Type B pancreatic cell (in vitro differentiated cells): ENCODE measurements at places on chromosomes 13 and 19.

- H3K27ac ChIP-seq = no peak overlapping the region
- peaks cover 5% of the 10 kb centered on the region for H3K27me3 ChIP-seq
- no peak overlapping the region for H3K4me3 ChIP-seq
- no peaks in the 10 kb centered on the region for H3K36me3 ChIP-seq
Observed at GRCh38 chr13:42702716-42703115, 78.7 kb upstream of the FAM216B start.

GRCh38 chr13:33235564-33235963 lies 50.0 kb downstream of the STARD13 start:
- H3K27me3 ChIP-seq = no peaks in the 10 kb centered on the region
- no peak overlapping the region for H3K4me3 ChIP-seq
- H3K36me3 ChIP-seq = peaks cover 25% of the 10 kb centered on the region
- peaks cover 2% of the 10 kb centered on the region for H3K4me1 ChIP-seq
- DNase-seq = no peak

GRCh38 chr13:35596321-35597030 lies 120.0 kb upstream of the MAB21L1 start:
- H3K27ac ChIP-seq = no peak overlapping the region
- no peak overlapping the region for H3K4me3 ChIP-seq
- H3K4me1 ChIP-seq = peaks cover 28% of the 10 kb centered on the region
- no peaks in the 10 kb centered on the region for H3K27me3 ChIP-seq
- no peak for DNase-seq
- H3K36me3 ChIP-seq = no peaks in the 10 kb centered on the region

DNA sequence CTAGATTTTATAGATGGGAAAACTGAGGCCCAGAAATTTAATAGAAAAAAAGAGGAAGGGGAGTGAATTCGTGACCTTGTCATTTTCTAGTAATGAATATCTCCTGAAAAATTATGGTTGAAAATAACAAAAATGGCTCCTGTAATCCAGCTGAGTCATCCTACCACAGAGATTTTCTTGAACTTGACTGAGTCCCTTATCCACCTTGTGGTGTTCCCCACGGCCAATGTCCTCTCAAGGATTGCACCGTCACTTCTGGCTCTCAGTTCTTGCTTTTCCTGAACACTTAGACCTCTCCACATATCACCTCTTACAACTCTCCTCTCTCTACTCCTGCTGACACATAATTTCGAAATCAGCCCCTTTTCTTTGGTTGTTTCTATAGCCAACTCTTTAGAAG lies 1.2 kb upstream of the KATNAL1 start:
- H3K4me1 ChIP-seq = peaks cover 17% of the 10 kb centered on the region
- no peak for DNase-seq
- no peaks in the 10 kb centered on the region for H3K36me3 ChIP-seq
- peak overlapping the region; percentile 66 for H3K4me3 ChIP-seq
- peak overlapping the region; percentile 39 for H3K27ac ChIP-seq

DNA sequence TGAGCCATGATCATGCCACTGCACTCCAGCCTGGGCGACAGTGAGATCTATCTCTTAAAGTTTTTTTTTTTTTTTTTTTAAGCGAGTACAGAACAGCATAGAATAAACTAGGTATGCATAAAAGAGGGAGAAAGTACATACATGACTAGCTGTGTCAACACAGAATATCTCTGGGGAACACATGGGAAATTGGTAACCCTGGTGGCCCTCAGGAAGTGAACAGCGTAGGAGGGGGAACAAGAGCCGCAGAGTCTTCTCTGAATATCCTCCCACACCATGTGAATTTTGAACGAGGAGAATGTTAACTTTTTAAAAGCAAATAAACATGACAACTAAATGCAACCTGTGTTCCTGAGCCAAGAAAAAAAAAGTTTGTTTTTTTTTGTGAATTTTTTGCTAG lies 15.2 kb downstream of the PHLDB3 start:
- H3K27me3 ChIP-seq = no peaks in the 10 kb centered on the region
- H3K4me1 ChIP-seq = no peaks in the 10 kb centered on the region
- H3K4me3 ChIP-seq = no peak overlapping the region
- DNase-seq = no peak
- peaks cover 3% of the 10 kb centered on the region for H3K36me3 ChIP-seq

DNA sequence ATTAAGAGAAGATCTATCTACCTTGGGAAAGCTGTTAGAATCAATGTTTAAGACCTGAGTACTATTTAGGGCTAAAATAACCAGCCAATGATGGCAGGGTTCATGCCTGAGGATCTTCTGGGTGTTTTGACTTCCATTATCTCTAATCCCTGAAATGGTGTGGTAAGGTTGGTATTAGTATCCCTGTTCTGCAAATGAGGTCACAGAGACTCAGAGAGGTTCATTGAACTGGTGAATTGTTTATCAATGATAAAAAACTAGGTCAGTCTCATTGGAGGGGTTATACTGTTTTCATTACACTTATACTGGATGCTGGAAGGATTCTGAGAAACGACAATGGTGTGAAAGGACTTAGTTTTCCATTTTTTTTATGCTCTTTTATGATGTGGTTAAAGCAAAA lies 264.8 kb downstream of the KLF5 start:
- H3K27me3 ChIP-seq = no peaks in the 10 kb centered on the region
- no peak for DNase-seq
- no peak overlapping the region for H3K4me3 ChIP-seq
- H3K4me1 ChIP-seq = peaks cover 9% of the 10 kb centered on the region
- H3K36me3 ChIP-seq = no peaks in the 10 kb centered on the region

DNA sequence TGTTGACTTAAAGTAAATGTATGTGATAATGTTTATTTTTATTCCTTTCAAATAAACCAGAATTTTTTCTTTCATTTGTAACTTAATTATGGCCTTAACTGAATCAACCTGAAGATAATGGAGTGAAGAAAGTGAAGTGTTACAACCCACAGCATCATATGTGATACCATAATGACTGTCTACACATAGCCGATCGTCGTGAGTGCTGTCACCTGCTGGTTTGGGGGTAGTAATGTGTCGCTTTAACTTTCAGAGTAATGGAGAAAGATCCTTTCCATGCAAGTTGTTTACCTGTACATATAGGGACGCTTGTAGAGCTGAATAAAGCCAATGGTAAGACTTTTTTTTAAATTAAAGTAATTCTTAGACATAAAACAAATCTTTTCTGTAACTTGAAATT lies 9.9 kb downstream of the CDC16 start:
- H3K4me1 ChIP-seq = no peaks in the 10 kb centered on the region
- H3K27ac ChIP-seq = no peak overlapping the region
- H3K27me3 ChIP-seq = no peaks in the 10 kb centered on the region
- peaks cover 27% of the 10 kb centered on the region for H3K36me3 ChIP-seq
- H3K4me3 ChIP-seq = no peak overlapping the region

- H3K27ac ChIP-seq = no peak overlapping the region
- H3K36me3 ChIP-seq = no peaks in the 10 kb centered on the region
- no peaks in the 10 kb centered on the region for H3K4me1 ChIP-seq
- no peak for DNase-seq
Observed at GRCh38 chr19:33390101-33390907, 16.8 kb downstream of the CEBPG start.

- peaks cover 71% of the 10 kb centered on the region for H3K4me1 ChIP-seq
- H3K4me3 ChIP-seq = peak overlapping the region; percentile 83
- H3K36me3 ChIP-seq = peaks cover 33% of the 10 kb centered on the region
Observed at GRCh38 chr19:38657633-38658222, 10.3 kb downstream of the ACTN4 start.

GRCh38 chr13:80939581-80939980 lies 598.7 kb upstream of the SPRY2 start:
- H3K36me3 ChIP-seq = no peaks in the 10 kb centered on the region
- H3K27me3 ChIP-seq = no peaks in the 10 kb centered on the region
- no peak overlapping the region for H3K27ac ChIP-seq
- DNase-seq = no peak
- no peaks in the 10 kb centered on the region for H3K4me1 ChIP-seq

DNA sequence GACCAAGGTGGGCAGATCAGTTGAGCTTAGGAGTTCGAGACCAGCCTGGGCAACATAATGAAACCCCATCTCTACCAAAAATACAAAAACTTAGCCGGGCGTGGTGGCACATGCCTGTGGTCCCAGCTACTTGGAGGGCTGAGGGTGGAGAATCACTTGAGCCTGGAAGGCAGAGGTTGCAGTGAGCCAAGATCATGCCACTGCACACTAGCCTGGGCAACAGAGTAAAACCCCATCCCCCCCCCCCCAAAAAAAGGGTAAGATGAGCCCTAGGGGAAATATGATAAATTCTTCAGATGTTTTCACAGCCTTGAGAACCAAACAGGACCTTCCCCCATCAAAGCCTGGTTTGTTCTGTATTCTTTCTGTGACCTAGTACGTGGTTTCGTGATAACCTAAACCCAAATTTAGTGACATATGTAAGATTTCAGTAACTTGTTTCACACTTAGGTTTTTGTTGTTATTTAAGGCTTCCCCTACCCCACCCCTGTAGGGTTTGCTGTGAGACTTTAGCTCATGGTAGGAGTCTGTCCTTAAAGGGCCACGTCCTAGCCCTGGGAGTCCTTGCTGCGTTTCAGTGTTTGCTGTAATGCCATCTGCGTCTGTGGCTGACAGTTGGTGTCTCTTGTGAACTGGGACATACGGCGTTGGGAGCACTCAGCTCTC lies 49.6 kb downstream of the MYO9B start:
- no peak overlapping the region for H3K27ac ChIP-seq
- H3K4me1 ChIP-seq = peaks cover 11% of the 10 kb centered on the region
- H3K4me3 ChIP-seq = no peak overlapping the region
- H3K36me3 ChIP-seq = peaks cover 4% of the 10 kb centered on the region

- no peak for DNase-seq
- no peaks in the 10 kb centered on the region for H3K36me3 ChIP-seq
- H3K4me3 ChIP-seq = no peak overlapping the region
- peaks cover 34% of the 10 kb centered on the region for H3K27me3 ChIP-seq
Observed at GRCh38 chr19:45664575-45664974, 3.4 kb upstream of the GIPR start.

- H3K27me3 ChIP-seq = no peaks in the 10 kb centered on the region
- no peak overlapping the region for H3K4me3 ChIP-seq
Observed at GRCh38 chr19:49348305-49349189, 13.3 kb downstream of the CD37 start.

- no peak overlapping the region for H3K4me3 ChIP-seq
- peaks cover 11% of the 10 kb centered on the region for H3K36me3 ChIP-seq
- peak overlapping the region; percentile 71 for H3K27ac ChIP-seq
- DNase-seq = no peak
- H3K4me1 ChIP-seq = peaks cover 8% of the 10 kb centered on the region
Observed at GRCh38 chr19:53541971-53542370, 4.0 kb downstream of the ZNF331 start.

GRCh38 chr19:38944981-38945506 lies 14.3 kb downstream of the MRPS12 start:
- H3K27ac ChIP-seq = peak overlapping the region; percentile 22
- no peaks in the 10 kb centered on the region for H3K27me3 ChIP-seq
- no peak for DNase-seq
- H3K36me3 ChIP-seq = peaks cover 9% of the 10 kb centered on the region

DNA sequence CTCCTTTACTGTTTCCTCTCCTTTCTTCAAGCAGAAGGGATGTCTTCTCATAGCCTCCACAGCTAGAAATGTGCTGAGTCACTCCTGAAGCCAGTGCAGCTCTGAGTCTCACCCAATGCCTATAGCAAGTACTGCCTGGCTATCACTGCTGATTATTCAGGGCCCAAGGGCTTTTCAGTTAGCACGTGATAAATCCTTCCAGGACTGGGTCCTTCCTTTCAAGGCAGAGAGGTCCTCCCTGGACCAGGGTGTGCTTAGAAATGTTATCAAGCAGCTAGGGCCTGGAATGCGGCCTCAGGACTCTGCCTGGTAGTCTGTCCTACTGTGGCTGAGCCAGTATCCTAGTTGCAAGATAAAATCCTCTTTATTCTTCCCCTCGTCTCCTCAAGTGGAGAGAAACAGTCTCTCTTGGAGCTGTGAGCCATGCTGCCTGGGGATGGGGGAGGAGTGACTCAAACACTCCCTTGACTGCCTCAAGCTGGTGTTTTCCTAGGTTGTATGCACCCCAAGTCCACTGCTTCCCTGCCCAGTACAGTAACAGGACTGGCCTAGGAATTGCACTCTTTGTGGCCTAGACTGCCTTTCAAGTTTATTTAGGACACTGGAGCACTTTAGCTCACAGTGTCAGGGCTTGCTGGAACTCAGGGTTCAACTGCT lies 198.7 kb upstream of the SERP2 start:
- H3K27me3 ChIP-seq = no peaks in the 10 kb centered on the region
- no peak overlapping the region for H3K4me3 ChIP-seq
- peak overlapping the region; percentile 68 for H3K27ac ChIP-seq
- DNase-seq = no peak

- DNase-seq = no peak
- no peak overlapping the region for H3K4me3 ChIP-seq
- no peaks in the 10 kb centered on the region for H3K36me3 ChIP-seq
Observed at GRCh38 chr13:36294096-36294495, 3.5 kb downstream of the CCDC169 start.

DNA sequence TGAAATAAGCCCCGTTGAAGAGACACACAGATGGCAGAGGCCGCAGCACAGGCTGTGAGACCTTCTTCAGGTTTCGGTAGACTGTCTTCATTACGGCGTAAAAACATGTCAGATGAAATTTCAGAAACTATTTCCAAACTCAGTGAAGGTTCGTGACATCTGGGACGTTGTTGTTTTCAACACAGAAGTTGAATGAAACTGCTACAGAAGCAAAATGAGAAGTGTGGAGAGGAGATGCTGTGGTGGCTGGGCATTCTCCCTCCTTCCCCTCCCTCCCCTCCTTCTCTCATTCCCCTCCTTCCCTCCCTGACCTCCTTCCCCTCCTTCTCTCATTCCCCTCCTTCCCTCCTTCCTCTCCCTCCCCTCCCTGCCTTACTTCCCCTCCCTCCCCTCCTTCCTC lies 113.6 kb downstream of the ATP11A start:
- H3K36me3 ChIP-seq = peaks cover 38% of the 10 kb centered on the region
- H3K4me1 ChIP-seq = peaks cover 14% of the 10 kb centered on the region
- no peaks in the 10 kb centered on the region for H3K27me3 ChIP-seq
- no peak for DNase-seq
- H3K4me3 ChIP-seq = no peak overlapping the region

DNA sequence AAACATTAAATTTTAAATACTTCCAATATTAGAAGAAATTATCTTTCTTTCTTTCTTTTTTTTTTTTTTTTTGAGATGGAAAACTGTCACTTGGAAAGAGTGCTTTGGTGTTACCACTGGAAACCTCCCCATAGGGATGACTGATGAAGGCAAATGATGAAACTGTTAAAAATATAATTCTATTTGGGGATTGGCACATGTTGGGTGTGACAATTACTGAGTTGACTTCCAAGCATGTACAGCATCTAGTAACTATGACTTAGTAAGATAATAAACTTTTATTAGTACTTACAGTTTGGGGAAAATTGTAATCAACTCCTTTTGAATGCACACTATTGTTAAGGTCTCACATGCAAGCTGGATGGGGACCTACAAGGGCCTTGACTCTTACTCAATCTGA lies 592.5 kb downstream of the KCTD12 start:
- peaks cover 3% of the 10 kb centered on the region for H3K36me3 ChIP-seq
- no peak overlapping the region for H3K4me3 ChIP-seq
- no peaks in the 10 kb centered on the region for H3K27me3 ChIP-seq
- peaks cover 4% of the 10 kb centered on the region for H3K4me1 ChIP-seq
- no peak for DNase-seq

DNA sequence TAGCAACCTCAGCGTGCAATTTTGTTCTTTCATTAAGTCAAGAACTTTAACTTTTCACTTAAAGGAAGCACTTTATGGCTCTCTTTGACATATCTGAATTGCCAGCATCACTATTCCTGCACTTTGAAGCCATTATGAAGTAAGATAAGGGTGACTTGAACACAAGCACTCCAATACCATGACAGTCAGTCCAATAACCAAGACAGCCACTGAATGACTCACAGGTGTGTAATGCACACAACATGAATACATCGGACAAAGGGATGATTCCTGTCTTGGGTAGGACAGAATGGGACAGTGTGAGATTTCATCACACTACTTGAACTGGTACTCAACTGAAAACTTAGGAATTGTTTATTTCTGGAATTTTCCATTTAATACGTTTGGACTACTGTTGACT lies 233.7 kb upstream of the IPO5 start:
- H3K4me3 ChIP-seq = no peak overlapping the region
- no peak overlapping the region for H3K27ac ChIP-seq
- H3K4me1 ChIP-seq = no peaks in the 10 kb centered on the region
- no peaks in the 10 kb centered on the region for H3K27me3 ChIP-seq
